ENCODE measurements at places on chromosomes 5 and 9.
A peak's percentile ranks its signal among the peaks of the same experiment; 100 is the strongest.

DNA sequence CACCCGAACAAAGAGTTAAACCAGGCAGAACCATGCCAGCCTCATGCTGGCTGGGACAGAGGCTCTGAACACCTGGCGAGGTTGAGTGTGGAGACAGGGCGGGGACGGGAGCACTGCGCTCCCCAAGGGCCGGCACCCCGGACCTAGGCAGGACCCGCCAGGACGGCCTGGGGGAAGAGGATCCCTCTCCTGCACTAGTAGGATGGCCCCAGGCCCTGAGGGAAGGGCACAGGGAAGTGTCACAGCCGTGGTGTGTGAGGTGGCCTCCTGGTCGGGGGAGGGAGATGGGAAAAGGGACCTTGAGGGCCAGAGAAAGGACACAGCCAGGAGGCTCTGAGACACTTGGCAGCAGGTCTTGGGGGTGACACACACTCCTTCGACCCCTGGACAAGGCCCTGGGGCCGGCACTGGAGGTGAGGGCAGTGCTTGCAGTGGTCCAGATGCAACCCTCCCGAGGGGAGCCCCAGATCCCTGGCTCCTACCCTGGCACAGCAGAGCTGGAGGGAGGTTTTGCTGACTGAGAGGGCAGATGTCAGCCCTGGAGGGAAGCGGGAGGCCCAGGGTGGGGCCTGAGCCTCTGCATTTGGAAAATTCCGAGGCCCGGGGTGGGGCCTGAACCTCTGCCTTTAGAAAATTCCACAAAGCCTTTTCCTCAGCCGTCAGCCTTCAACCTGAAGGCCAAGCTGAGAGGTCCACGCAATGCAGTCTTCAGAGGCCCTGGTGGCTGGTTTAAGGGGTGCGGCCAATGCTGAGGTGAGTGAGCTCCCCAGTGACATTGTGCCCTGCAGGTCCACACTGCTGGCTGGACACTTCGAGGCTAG is 24.8 kb upstream of the TERT start:
- DNase-seq = no peak

DNA sequence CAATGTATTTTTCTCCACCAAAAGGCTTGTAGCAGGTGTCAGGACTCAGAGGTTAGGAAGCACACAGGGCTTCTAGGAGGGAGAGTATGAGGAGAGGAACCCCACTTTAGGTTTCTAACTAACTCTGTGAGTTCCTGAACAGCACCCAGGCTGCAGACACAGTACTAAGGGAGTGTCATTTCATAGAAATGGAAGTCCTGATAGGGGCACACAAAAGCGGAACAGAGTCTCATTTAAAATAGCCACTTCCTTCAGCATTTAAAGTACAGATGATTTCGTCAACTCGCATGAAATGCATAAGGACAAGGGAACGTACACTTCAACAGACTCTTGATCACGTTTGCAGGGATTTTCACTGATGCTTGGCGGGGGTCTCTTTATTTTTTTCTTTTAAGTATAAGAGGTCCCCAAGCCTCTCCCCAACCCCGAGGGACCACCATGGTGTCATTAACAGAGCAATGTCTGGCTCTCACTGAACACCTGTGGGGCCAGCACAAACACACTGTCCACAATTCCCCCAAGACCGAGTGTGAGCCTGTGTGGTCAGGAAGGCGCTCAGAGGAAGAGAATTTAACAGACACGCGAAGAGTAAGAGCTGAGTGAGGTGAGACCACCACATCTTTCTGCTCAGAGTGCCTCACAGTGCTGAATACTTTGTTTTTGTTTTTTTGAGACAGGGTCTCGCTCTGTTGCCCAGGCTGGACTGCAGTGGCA is 82.3 kb downstream of the SECISBP2 start:
- DNase-seq = no peak

GRCh38 chr5:134143944-134144941 is 29.8 kb downstream of the TCF7 start:
- no peak for DNase-seq

DNA sequence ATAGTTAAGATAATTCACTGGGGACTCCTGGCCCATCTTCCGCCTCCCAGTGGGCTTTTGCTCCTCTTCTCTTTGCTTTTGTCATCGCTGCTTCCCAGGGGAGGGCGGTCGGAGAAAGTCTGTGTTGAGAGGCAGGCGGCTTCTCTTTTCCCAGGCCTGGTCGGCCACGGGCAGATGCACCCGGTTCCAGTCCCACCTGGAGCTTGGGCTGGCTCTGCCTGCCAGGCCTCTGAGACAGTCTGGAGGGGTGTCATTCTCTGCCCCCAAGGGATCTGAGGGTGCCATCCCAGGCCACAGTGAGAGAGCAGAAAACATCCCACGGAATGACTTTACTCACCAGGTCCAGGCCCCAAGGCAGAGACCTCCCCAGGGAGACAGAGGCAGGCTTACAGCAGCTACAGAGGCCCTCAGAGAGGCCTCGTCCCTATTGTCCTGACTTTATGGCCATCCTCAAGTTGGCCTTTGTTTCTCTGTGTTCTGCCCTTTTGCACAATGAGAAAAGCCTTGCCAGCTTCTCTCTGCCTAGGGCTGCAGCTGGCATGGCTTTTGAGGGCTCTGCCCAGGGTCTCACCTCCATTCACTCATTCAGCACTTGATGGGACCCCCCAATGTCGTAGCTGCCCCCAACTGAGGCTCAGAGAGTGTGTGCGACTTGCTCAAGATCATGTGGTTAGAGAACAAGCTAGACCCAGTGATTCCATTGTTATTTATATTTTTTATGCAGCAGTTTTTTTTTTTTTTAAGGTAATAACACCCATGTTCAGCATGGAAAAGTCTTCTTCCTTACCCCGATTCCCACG is 44.2 kb upstream of the BOD1 start:
- no peak for DNase-seq

- DNase-seq = peak; percentile 17
These were observed 7.2 kb downstream of the HMGCS1 start for GRCh38 chr5:43305948-43306565.

- no peak for DNase-seq
These were observed 7.7 kb downstream of the CDKN2AIPNL start for GRCh38 chr5:134403951-134404350.

DNA sequence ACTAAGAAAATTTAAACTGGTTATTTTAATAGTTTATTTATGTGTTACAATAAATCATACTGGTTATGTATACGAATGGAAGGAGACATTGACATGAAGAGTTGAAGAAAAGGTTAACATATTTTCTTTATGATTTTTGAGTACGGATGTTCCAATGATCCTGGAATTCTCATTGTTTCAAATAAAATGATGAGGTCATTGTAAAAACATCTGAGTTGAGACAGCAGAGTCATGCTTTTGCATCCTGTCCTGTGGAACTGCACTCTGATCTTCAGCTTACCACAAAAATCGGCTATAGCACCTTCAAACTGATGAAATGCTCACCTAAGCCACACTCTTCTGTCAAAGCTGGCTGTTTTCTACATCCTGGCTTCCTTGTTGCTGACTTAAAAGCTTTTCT is 67.8 kb downstream of the PTCD2 start:
- DNase-seq = peak; percentile 51
